Purkinje cell (primary cell): ENCODE measurements at places on chromosomes 5 and 9. TPM values are rescaled to one million over a fixed set of nuclear protein-coding genes. Genes with fewer than 3 reads are reported as not detected.

Gene PCDHB9
- polyA plus RNA-seq, result 0.21 and 0.81 TPM in 2 replicates

Gene CNTLN
- 3.1 and 4.5 TPM in 2 replicates for polyA plus RNA-seq

Gene FAM221B
- polyA plus RNA-seq, result not detected in 2 replicates

Gene SHOC1
- polyA plus RNA-seq, result 0.62 and 0.76 TPM in 2 replicates

Gene TTC23L
- polyA plus RNA-seq, result 0.29 and 0.42 TPM in 2 replicates

Gene CER1
- not detected in 2 replicates for polyA plus RNA-seq

Gene IFNE
- not detected in 2 replicates for polyA plus RNA-seq

Gene INSYN2B
- polyA plus RNA-seq, result 2.0 and 2.6 TPM in 2 replicates

Gene PCAT7
- 0.53 TPM in 1 of 2 replicates, not detected in the other for polyA plus RNA-seq

Gene EQTN
- polyA plus RNA-seq, result 10.0 and 15.1 TPM in 2 replicates

Gene UNC5A
- polyA plus RNA-seq, result 1.3 TPM in 1 of 2 replicates, not detected in the other

Gene SLC9A3
- polyA plus RNA-seq, result 2.3 and 3.3 TPM in 2 replicates

Gene ISL1
- 0.10 TPM in 1 of 2 replicates, not detected in the other for polyA plus RNA-seq

Gene EPB41L4B
- 0.90 and 4.4 TPM in 2 replicates for polyA plus RNA-seq

Gene DIRAS2
- polyA plus RNA-seq, result 39.4 and 76.1 TPM in 2 replicates

Gene TMEM167A
- polyA plus RNA-seq, result 1,295 and 1,417 TPM in 2 replicates

Gene FOXD4L6
- 0.57 TPM in 1 of 2 replicates, not detected in the other for polyA plus RNA-seq
